Spleen (tissue), 13 donors: ENCODE measurements at places on chromosomes 12 and 14. TPM values are rescaled to one million over a fixed set of nuclear protein-coding genes. Genes with fewer than 3 reads are reported as not detected.

DNA sequence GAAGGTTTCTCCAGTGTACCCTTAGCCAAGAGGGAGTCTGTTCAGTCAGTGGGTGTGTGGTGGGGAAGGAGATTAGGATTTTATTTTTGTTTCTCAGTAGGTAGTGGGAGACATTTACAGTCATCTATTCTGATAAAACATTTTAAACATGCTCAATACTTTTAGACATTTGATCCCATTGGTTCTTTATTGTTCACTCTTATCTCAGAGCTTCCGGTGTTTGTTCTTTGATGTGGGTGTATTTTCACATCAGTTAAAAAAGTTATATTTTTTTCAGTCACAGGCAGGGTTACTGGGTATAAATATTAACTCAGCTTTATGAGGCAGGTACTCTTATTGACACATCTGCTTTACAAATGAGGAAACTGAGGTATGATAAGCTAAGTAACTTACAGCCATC, 43.3 kb upstream of the LRRK2 start:
- no peak overlapping the region for H3K4me3 ChIP-seq
- H3K27me3 ChIP-seq: no peaks in the 10 kb centered on the region
- DNase-seq: no peak

DNA sequence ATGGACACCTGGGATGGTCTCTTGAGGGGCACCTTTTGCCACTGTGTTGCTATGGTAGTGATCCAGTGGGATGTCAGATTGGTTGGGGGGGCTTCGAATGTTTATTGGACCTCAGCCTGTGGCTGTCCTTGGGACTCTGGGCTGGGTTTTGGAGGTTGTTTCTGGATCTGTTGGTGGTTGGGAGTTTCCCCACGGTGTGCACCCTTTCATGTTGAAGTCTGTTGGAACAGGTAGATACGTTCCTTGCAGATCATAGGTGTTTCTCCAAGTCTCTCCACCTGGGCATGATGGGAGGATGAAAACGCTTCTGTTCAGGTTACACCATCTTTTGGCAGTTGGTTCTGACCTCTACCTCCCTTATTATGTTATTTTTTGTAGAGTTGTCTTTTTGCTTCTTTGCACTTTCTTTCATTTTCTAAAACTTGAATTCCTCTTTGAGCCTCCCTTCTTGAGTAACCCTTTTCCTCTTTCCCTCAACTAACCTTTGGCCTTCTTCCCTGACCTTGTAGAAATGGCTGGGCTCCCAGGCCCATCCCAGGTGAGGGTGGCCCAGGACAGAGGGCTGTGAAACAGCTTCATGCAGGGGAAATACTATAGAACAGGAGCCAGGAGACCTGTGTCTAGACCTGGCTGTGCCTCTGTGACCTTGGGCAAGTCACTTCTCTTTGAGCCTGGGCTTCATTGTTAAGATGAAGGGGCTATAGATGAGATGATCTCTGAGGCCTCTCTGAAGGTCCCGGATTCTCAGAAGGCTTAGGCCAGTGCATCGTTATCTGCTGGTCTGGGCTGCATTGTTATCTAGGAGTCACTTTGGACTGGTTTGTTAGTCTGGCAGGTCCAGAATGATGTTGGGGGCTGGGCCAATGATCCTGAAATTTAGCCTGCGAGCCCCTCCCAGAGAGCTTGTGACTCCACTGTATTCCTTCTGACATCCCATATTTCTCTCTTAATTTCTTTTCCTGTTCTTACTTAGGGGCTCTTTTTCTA, 2.0 kb downstream of the ATN1 start:
- H3K36me3 ChIP-seq: peaks cover 3% of the 10 kb centered on the region
- peak overlapping the region; percentile 93 for H3K27ac ChIP-seq
- DNase-seq: peak; percentile 32
- peak overlapping the region; percentile 61 for H3K4me3 ChIP-seq

The KRT3 gene
- not detected for total RNA-seq

The SMCO2 gene
- not detected for total RNA-seq

The PNP gene
- total RNA-seq: 68.1 TPM

The CIROP gene
- total RNA-seq: not detected

The KCNJ8 gene
- total RNA-seq: 6.6 TPM
